ENCODE measurements at places on chromosomes 1 and 21.

DNA sequence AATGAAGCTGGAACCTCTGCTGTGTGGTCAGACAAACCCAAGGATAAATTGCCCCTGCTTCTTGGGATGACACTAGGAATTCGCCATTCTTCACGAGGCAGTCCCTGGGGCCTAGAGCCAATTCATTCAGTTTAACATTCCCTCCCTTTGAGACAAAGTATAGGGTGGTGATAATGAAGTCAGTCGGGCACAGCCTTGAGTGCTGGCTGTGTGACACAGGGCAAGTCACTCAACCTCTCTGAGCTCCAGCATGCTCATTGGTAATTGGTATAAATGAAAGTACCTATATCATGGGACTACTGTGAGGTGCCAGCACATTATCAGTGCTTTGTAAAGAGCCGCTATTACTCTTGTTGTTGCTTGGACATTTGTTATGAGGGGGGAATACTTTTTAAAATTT is 64.9 kb upstream of the DIRAS3 start:
- no peak for DNase-seq

GRCh38 chr1:42960566-42961311 is 2.1 kb upstream of the SLC2A1 start:
- DNase-seq: no peak

DNA sequence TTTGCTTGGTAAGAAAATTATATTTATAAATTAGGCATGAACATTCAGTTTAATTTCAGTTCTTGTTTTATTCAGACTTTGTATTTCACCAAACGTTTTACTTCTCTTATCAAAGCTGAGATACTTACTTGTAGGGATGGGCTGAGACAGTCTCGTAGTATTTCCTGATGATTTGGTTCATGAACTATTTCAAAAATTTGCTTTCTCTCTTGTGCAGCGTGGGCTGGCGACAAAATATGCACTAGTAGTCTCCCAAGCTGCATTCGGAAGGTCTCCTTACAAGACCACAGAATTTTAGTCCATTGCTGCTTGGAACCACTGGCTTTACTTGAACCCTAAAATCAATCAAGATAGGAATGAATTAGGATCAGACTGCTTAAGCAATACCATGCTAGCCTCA is 91.7 kb upstream of the GNG4 start:
- DNase-seq: no peak

GRCh38 chr1:57966751-57967406 is 543.0 kb upstream of the DAB1 start:
- no peak for DNase-seq

- DNase-seq: no peak
Measured at GRCh38 chr1:67816095-67816475, 17.2 kb downstream of the GNG12 start.

DNA sequence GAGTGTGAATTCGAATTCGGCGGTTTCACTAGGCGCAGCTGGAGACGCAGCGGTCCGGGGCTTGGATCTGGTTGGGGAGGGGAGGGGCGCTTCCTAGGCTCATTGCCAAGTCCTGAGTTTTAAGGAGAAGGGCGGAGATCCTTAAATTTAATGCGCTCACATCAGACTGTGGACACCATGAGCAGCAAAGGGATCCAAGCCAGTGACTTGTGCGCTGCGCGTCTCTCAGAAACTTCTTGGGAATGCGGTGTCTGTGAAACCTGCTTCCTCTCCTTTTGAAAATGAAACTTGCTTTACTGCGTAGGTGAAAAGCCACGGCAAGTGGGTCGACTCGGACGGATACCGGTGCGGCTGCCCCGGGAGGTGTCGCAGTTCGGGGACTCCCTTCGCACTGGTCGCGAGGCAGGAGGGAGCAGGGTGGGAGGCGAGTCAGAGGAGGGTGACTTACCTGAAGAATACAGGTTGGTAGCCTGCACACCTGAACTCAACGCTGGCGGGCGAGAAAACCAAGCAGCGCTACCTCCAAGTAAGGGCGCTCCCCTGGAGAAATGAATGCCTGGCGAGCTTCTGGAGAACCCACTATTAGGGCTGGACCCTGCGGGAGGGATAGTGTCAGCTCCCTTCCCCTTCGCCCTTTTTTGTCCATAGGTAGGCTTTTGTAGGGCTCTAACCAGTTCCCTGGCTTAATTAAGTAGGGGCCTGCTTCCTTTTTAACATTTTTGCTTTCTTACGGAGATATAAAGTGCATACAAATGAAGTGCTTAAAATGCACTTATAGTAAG is 992 bp downstream of the TENT5C start:
- peak; percentile 38 for DNase-seq

- DNase-seq: no peak
Measured at GRCh38 chr1:100304921-100305320, 38.9 kb downstream of the RTCA start.

GRCh38 chr21:16407403-16408240 is 677.8 kb downstream of the USP25 start:
- no peak for DNase-seq

DNA sequence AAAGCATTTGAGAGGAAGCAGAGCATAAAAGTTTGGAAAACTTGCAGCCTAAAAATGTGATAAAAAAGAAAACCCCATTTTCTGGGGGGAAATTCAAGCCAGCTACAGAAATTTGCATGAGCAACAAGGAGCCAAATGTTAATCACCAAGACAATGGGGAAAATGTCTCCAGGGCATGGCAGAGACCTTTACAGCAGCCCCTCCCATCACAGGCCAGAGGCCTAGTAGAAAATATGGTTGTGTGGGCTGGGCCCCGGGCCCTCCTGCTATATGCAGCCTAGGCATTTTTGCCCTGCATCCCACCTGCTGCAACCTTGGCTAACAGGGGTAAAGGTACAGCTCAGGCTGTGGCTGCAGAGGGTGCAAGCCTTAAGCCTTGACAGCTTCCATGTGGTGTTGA is 299.6 kb upstream of the NCAM2 start:
- DNase-seq: no peak

GRCh38 chr1:245921417-245921816 is 585.7 kb downstream of the SMYD3 start:
- DNase-seq: no peak

DNA sequence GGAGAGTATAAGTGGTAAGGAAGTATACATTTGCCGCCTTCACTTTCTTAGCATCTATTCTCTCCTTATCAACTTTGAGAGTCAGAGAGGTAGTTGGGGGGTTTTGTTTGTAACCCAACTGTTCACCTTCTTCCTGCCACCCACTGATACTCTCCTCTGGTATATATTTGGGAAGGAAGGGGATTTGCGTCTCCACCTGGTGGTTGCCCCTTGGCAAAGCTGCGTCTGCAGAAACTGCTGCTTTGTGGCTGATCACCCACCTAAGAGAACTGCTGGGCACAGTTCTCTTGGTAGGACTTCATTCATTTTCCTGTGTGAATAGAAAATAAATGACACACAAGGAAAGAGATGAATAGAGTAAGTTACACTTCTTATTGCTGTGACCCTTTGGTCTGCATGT is 87.0 kb downstream of the SYT14 start:
- no peak for DNase-seq

GRCh38 chr1:37755290-37755689 is 9.6 kb downstream of the EPHA10 start:
- DNase-seq: no peak

- no peak for DNase-seq
Measured at GRCh38 chr1:208841436-208841835, 597.3 kb upstream of the PLXNA2 start.

DNA sequence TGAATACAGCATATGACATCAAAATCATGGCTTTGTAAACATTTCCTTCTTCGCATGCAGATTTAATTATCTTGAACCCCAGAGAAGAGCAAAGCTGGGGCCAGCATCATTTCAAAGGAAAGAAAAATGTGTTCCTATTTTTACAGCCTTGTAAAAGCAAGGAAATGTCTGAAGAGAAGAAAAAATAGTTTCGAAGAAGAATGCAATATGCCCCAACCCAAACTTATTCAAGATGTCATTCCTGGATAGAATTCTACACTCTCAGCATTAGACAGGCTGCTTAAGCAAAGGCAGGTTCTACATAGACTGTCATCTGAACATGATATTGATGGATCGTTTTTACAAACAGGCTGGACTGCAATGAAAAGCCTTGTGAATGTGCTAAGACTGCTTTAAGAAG is 900.8 kb downstream of the TTLL7 start:
- DNase-seq: no peak

DNA sequence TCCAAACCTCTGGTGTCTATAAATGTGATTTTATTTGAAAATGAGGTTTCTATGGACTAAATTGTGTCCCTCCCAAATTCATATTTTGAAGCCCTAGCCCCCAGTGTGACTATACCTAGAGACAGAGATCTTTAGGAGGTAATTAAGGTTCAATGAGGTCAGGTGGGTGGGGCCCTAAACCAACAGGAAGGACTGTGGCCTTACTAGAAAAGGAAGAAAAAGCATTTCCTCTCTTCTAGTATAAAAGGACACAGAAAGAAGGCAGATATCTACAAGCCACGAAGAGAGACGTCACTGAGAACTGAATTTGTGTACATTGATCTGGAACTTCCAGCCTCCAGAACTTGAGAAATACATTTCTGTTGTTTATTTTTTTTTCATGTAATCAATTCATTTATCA is 123.1 kb upstream of the RUNX1 start:
- no peak for DNase-seq

- DNase-seq: no peak
Measured at GRCh38 chr1:205530116-205530515, 25.6 kb downstream of the CDK18 start.

DNA sequence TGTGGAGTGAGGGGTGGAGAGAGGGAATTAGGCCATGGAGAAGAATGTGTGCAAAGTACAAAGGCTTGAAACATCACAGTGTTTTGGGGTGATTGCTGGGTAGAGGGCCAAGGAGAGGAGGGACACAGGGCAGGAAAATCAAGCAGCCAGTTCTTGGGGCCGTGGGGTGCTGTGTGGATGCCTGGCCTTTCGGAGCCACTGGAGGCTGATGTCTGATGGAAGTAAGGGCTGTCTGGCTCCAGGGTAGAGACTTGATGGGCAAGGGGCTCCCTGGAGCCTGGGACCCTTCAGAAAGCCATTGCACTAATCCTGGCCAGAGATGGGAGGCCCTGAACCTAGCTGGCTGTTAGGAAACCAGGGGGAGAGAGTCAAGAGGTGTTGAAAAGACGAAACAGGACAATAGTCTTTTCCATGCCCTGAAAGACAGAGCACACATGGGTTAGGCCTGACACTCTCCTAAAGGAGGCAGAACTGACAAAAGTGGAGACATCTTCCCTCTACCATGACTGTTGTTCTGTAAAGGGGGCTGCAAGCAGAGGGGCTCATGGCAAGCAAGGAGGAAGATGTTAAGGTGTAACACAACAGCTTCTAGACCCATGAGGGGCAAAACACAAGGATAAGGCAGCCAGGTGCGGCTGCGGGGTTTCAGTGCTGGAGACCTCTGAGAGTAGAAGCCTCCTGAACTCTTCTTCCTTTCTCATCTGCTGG is 21.0 kb downstream of the ATF3 start:
- DNase-seq: no peak

GRCh38 chr1:40507973-40508372 is 594 bp upstream of the EXO5 start:
- DNase-seq: no peak

Measured in activated T-cell treated with anti-CD3 and anti-CD28 coated beads for 4 hours (primary cell).